ENCODE measurements at places on chromosomes 7 and 10. TPM values are rescaled to one million over a fixed set of nuclear protein-coding genes. Genes with fewer than 3 reads are reported as not detected.

The TMEM229A gene
- polyA plus RNA-seq, result 1.9 TPM

The SPDYE2 gene
- not detected for polyA plus RNA-seq

DNA sequence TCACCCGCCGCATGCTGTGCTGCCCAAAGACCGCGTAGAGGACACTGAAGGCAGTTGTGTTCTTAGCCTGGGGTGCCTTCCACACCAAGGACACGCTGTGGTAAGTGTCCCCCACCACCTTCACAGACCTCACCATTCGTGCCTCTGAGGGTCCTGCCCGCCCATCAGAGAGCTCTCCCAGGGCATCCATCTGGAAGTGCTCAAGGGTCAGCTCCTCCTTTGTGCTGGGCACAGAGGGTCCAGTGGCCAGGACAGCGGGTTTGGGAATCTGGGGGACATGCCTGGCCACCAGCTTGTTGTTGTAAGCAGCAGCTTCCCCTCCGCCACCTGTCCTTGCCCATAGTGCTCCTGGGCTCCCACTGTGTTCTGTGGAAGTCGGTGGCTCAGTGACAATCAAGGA is 7.0 kb upstream of the LRIT2 start:
- DNase-seq, result no peak

DNA sequence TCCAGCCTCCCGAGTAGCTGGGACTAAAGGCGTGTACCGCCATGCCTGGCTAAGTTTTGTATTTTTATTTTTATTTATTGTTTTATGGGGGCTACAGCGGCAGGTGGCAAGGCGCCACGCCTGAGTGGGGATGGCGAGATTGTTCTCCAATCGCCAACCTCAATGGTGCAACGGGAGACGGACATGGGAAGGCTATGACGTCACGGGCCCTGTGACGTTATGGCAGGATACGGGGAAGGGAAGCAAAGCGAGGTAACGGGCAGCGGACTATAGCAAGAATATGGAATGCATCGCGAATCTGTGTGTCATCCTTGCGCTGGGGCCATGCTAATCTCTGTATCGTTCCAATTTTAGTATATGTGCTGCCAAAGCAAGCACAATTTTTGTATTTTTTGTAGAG is 24.8 kb upstream of the FIS1 start:
- no peak for DNase-seq

DNA sequence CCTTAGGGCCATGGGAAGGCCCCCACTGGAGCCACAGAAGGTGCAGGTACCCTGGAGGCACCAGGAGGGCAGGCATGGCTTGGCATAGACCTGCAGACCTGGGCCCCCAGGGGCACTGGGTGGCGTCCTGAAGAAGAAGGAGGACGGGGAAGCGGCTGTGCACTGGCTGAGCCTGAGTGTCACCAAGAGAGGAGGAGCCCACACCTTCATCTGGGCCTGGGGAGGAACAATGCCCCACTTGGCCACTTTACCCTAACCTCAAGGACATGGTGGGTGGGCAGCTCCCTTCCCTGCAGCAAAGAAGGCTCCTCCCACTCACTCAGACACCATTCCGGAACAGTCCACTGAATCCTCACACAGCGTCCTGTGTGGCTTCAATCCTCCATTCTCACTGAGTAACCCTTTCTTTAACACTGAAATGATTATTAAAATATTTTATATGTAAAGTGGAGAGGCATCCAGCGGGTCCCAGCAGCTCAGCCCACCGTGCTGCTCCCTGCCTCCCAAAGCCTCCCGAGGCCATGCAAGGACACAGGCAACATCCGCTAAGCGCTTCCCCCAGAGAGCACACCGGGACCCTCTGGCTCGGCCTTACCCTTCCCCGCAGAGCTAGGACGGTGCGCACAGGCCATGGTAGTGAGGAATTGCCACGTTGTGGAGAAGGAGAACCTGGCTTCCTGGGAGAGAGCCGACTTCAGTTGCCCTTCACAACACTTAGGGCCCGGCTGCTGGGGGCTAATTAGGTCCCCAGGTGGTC is 516.7 kb upstream of the MGMT start:
- DNase-seq, result no peak

GRCh38 chr7:145020454-145020853 is 184.6 kb upstream of the TPK1 start:
- no peak for DNase-seq

GRCh38 chr10:5566614-5567013 is 41.9 kb downstream of the CALML3 start:
- no peak for DNase-seq

DNA sequence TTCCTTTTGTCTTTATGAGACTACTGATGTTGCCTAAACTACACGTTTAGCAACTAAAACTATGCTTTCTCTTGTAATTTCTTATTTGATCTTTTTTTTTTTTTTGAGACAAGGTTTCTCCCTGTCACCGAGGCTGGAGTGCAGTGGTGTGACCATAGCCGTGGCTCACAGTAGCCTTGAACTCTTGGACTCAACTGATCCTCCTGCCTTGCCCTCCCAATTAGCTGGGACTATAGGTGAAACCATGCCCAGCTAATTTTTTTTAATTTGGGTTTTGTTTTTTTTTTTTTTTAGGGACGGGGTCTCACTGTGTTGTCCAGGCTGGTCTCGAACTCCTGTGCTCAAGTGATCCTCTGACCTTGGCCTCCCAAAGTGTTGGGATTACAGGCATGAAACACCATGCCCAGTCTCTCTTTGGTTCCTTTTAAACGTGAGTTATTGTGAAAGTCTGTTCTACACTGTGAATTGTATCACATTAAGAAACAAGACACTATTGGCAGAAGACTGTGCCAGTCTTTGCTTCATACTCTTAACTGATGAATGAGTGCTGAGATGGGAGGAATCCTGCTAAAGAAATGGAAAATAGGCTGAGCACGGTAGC is 6.4 kb downstream of the TMEM248 start:
- no peak for DNase-seq

DNA sequence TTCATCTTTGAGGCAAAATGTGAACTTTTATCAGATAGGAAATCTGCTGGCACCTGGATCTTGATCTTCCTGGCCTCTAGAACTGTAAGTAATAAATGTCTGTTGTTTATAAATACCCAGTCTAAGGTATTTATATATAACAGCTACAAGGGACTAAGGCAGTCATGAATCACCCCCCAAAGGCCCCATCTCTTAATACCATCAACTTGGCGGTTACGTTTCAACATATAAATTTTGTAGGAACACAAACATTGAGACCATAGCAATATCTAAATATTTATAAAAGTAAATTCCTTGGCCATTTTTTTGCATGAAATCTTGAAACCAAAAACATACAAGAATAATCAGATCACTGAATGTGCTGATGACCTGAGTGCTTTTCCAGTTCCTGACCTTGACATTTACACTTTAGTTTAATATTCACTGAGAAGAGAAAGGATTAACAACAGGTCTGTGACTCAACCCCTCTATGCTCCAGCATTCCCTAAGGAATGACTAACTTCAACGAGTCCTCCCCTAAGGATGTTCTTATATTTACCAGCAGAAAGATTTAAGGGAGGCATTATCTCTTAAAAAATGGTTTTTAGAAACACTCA is 1438.5 kb upstream of the CELF2 start:
- no peak for DNase-seq

DNA sequence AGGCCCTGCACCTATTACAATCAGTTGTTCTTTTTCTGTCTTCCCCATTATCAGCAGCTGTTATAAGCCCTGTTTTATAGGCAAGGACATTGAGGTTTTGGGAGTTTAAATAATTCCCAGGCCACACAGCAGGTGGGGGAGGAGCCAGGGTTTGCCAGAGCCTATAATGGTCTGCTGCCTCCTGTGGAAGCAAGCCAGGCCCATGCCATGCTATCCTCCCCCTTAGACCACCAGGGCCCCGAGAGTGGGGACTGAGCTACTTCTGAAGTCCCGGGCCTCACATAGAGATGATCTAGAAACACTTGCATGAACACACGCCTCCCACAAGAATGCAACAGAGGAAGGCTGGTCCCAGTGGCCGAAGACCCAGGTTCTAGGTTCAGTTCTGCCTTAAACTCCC is 141.7 kb downstream of the SH3PXD2A start:
- no peak for DNase-seq

DNA sequence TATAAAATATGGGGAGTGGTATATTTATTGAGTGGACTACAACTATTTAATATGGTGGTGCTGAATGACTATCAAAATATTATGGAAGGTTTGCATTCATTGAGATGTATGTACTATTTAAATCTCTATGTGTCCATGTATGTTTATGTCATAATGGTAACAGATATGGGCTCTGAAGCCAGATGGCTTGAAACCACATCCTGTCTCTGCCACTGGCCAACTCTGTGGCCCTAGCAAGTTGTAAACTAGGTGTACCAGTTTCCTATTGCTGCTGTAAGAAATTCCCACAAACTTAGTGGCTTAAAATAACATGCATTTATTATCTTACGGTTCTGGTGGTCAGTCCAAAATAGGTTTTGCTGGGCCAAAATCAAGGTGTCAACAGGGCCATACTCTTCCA is 198.1 kb upstream of the NFE2L3 start:
- DNase-seq, result no peak

- DNase-seq, result peak; percentile 43
Observed at GRCh38 chr10:58892031-58892531, 284.4 kb upstream of the PHYHIPL start.

DNA sequence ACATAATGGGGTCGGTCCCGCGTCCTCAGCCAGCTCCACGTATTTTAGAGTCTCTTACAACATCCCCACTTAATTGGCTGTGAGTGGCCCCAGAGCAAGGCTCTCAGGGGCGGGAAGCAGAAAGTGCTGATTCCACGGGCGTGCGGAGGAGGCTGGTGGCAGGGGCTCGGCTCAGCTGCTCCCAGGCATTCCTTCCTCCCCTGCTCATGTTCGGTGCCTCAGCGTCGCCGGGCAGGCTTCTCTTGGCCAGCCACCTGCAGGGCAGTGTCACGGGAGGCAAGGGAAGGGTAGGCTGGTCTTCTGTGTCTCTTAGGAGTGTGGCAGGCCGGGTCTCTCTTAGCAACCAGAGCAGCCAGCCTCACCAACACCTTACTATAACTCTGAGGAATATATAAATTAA is 33.8 kb downstream of the IL15RA start:
- no peak for DNase-seq

- no peak for DNase-seq
Observed at GRCh38 chr7:127353897-127354296, 38.6 kb downstream of the ZNF800 start.

The RPS24 gene
- 1,805 TPM for polyA plus RNA-seq

- DNase-seq, result peak; percentile 10
Observed at GRCh38 chr7:97022491-97023306, 1.9 kb downstream of the DLX5 start.

The ELN gene
- polyA plus RNA-seq, result 61.1 TPM

The CREB5 gene
- 11.6 TPM for polyA plus RNA-seq

The GPAM gene
- 4.8 TPM for polyA plus RNA-seq

DNA sequence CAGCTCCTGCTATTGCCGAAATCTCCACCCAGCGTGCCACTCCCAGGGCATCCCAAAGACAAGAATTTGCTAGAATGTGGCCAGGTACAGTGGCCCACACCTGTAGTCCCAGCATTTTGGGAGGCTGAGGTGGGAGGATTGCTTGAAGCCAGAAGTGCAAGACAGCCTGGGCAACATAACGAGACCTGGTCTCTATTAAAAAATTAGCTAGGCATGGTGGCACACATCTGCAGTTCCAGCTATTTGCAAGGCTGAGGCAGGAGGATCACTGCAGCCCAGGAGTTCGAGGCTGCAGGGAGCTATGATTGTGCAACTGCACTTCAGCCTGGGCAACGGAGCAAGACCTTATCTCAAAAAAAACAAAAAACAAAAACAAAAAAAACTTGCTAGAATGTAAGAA is 73.3 kb upstream of the LYZL2 start:
- DNase-seq, result no peak

GRCh38 chr7:116724560-116725231 is 52.7 kb downstream of the MET start:
- no peak for DNase-seq

- DNase-seq, result peak; percentile 74
Observed at GRCh38 chr7:2864999-2865670, 21.0 kb upstream of the GNA12 start.

GRCh38 chr7:154860621-154861375 is 142.1 kb downstream of the PAXIP1 start:
- DNase-seq, result no peak

- no peak for DNase-seq
Observed at GRCh38 chr7:155992538-155992937, 180.3 kb upstream of the SHH start.

- DNase-seq, result peak; percentile 20
Observed at GRCh38 chr10:29377333-29377961, 88.6 kb downstream of the LYZL1 start.

The CHN2 gene
- polyA plus RNA-seq, result 26.5 TPM

- DNase-seq, result no peak
Observed at GRCh38 chr10:42950606-42951485, 126.0 kb upstream of the RET start.

GRCh38 chr10:61792097-61792716 is 109.3 kb upstream of the ARID5B start:
- DNase-seq, result no peak

- no peak for DNase-seq
Observed at GRCh38 chr7:119578116-119578515, 694.9 kb upstream of the KCND2 start.

DNA sequence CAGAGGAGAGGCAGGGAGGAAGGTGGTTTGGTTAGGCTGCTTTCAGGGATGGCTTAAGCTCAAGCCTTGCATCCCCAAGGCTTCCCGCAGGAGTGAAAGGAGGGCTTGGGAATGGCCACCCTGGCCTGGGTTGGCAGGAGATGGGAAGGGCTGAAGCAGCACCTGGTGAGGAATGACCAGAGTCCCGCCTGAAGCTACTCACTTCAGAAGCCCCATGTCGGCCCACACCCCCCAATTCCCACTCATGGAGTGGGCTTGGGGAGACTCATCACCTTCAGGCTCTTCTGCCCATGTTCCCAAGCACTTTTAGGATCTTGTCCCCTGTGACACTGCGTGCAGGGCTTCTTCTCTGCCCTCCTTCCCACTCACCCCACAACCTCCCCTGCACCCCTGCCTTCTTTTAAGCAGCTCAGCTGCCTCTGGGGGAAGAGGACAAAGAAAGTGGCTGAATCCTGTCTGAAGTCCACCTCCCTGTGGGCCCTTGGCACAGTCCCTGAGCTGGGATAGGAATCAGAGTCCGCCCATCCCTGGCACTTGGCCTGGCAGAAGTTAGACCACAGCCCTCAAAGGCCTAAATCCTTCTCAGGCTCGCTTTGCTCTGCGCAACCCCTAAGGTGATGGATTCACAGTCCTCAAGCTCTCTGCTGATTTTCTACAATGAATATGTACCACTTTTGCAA is 16.5 kb downstream of the RGR start:
- DNase-seq, result no peak

The KCNIP2 gene
- 14.2 TPM for polyA plus RNA-seq

DNA sequence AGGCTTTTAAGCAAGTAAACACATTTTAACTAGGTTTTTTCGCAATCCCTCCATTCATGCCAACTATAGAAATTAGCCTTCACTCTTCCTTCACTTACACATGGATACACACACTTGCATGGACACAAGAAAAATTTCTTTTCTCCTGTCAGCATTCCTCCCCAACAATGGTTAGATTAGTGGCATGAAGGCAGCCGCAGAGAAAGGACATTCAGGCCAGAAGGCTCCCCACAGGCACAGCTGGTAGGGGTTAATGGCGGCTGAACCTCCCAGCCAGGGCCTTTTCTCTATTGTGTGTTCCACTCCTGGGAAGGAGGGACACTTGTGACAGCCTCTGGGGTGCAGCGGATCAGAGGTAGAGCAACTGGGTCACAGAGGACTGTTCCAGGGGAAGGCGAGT is 255.0 kb upstream of the SP8 start:
- DNase-seq, result peak; percentile 83

- DNase-seq, result no peak
Observed at GRCh38 chr10:44968500-44969400, 9.1 kb downstream of the RASSF4 start.

- no peak for DNase-seq
Observed at GRCh38 chr10:90822508-90822907, 35.3 kb downstream of the HTR7 start.

The ZNF804B gene
- not detected for polyA plus RNA-seq

The SLC26A3 gene
- polyA plus RNA-seq, result not detected
